Ovary (tissue), 10 donors: ENCODE measurements at places on chromosomes 3 and 15. TPM values are rescaled to one million over a fixed set of nuclear protein-coding genes. Genes with fewer than 3 reads are reported as not detected.

- H3K27ac ChIP-seq: no peak overlapping the region
- no peaks in the 10 kb centered on the region for H3K36me3 ChIP-seq
- no peaks in the 10 kb centered on the region for H3K27me3 ChIP-seq
- H3K4me3 ChIP-seq: no peak overlapping the region
- no peak for DNase-seq
- H3K4me1 ChIP-seq: no peaks in the 10 kb centered on the region
These were observed 29.5 kb downstream of the APBA2 start for GRCh38 chr15:28915041-28915810.

GRCh38 chr3:158649791-158650190 is 5.5 kb downstream of the GFM1 start:
- no peaks in the 10 kb centered on the region for H3K4me1 ChIP-seq
- no peak for DNase-seq
- H3K27me3 ChIP-seq: no peaks in the 10 kb centered on the region
- H3K27ac ChIP-seq: no peak overlapping the region
- no peak overlapping the region for H3K4me3 ChIP-seq

GRCh38 chr3:162007722-162008121 is 511.1 kb downstream of the OTOL1 start:
- H3K36me3 ChIP-seq: no peaks in the 10 kb centered on the region
- DNase-seq: no peak
- no peaks in the 10 kb centered on the region for H3K4me1 ChIP-seq
- no peak overlapping the region for H3K27ac ChIP-seq
- H3K27me3 ChIP-seq: no peaks in the 10 kb centered on the region

DNA sequence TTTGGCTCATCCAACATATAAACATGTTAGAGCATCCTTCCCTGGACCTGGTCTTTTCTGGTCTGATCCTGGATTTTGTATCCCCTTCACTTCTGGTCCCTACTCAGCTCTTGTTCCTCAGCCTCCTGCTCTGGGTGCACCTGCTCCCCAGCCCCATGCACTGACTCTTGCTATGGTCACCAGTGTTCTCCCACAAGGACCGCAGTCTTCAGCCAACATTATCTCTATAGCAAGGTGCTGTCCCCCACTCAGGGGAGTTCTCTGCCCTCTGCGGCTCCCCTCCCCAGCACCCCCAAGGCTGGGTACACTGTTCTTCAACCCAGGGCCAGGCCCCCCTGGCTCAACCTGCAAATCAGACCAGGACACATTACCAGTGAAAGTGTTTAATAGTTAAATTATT is 80.2 kb downstream of the SEC22A start:
- H3K4me1 ChIP-seq: peaks cover 2% of the 10 kb centered on the region
- H3K27ac ChIP-seq: no peak overlapping the region
- H3K27me3 ChIP-seq: no peaks in the 10 kb centered on the region
- H3K4me3 ChIP-seq: no peak overlapping the region

DNA sequence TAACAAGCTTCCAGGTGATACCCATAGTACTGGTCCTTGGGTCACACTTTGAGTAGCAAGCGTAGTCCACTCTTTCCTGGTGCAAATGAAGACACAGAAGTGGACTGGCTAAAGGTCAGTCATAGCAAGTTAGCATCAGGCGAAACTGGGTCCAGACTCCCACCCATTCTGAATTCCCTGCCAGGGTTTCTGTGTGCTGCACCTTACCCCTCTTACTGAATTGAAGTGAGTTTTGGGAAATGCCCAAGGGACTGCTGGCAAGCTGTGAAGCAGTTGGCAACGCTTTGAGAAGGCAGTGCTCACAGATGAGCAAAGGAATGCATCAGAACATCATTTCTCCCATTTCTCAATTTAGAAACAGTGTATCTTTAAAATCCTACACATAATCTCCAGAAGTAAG is 1.8 kb upstream of the LSG1 start:
- no peak for DNase-seq
- H3K27ac ChIP-seq: no peak overlapping the region
- peaks cover 4% of the 10 kb centered on the region for H3K4me1 ChIP-seq

- no peaks in the 10 kb centered on the region for H3K27me3 ChIP-seq
- no peaks in the 10 kb centered on the region for H3K36me3 ChIP-seq
- H3K27ac ChIP-seq: no peak overlapping the region
- no peak for DNase-seq
- peaks cover 4% of the 10 kb centered on the region for H3K4me1 ChIP-seq
These were observed 213.1 kb downstream of the FGF12 start for GRCh38 chr3:192514081-192514753.

GRCh38 chr3:32238453-32239306 is at the start of gene CMTM8:
Gene CMTM8 (plus strand): TSS chr3:32238680. CDS start chr3:32238973, 293 bp downstream.
- H3K4me1 ChIP-seq: peaks cover 1% of the 10 kb centered on the region
- no peak within 1 kb of the TSS for H3K27ac ChIP-seq
- H3K27me3 ChIP-seq: no peaks in the 10 kb centered on the region
- H3K4me3 ChIP-seq: peak within 1 kb of the TSS; percentile 44
- DNase-seq: no peak

- no peaks in the 10 kb centered on the region for H3K36me3 ChIP-seq
- H3K27me3 ChIP-seq: no peaks in the 10 kb centered on the region
- H3K4me3 ChIP-seq: no peak overlapping the region
- H3K27ac ChIP-seq: no peak overlapping the region
These were observed 42.2 kb downstream of the CLDN18 start for GRCh38 chr3:138051947-138052802.

GRCh38 chr15:57377478-57377847 is 1.2 kb downstream of the CGNL1 start:
- no peaks in the 10 kb centered on the region for H3K36me3 ChIP-seq
- H3K4me1 ChIP-seq: peaks cover 7% of the 10 kb centered on the region
- no peak overlapping the region for H3K27ac ChIP-seq
- no peaks in the 10 kb centered on the region for H3K27me3 ChIP-seq
- peak overlapping the region; percentile 87 for H3K4me3 ChIP-seq

DNA sequence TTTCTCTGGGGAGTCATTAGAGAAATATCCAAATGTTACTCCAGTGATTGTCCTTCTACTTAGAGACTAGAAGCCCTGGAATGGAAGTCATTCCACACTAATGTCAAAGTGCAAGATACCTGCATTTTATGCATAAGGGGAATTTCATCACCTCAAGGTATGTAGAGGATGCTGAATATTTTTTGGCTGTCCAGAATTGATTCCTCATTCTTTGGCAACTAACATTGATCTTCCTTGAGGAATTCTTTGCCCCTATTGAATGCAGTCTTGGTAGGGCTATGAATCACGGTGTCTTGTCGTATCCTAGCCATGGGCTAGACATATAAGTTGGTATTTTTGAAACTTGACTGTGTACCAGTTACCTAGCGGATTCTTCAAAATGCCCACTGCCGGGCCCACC is 271.1 kb downstream of the CNTN3 start:
- H3K27ac ChIP-seq: no peak overlapping the region
- no peak overlapping the region for H3K4me3 ChIP-seq
- no peaks in the 10 kb centered on the region for H3K4me1 ChIP-seq
- H3K27me3 ChIP-seq: no peaks in the 10 kb centered on the region

GRCh38 chr3:143668924-143669790 is 179.1 kb downstream of the SLC9A9 start:
- H3K27me3 ChIP-seq: no peaks in the 10 kb centered on the region
- H3K4me1 ChIP-seq: no peaks in the 10 kb centered on the region
- no peak overlapping the region for H3K27ac ChIP-seq
- no peak for DNase-seq

- DNase-seq: no peak
- peaks cover 1% of the 10 kb centered on the region for H3K4me1 ChIP-seq
- H3K36me3 ChIP-seq: no peaks in the 10 kb centered on the region
- H3K27ac ChIP-seq: no peak overlapping the region
- H3K27me3 ChIP-seq: no peaks in the 10 kb centered on the region
These were observed 160.5 kb upstream of the CHRNA7 start for GRCh38 chr15:31869686-31870307.

GRCh38 chr3:195769551-195769950 is 42.2 kb downstream of the MUC4 start:
- no peak overlapping the region for H3K27ac ChIP-seq
- H3K4me1 ChIP-seq: no peaks in the 10 kb centered on the region
- no peak overlapping the region for H3K4me3 ChIP-seq
- no peaks in the 10 kb centered on the region for H3K36me3 ChIP-seq
- DNase-seq: no peak

- H3K4me1 ChIP-seq: no peaks in the 10 kb centered on the region
- H3K4me3 ChIP-seq: no peak overlapping the region
- DNase-seq: no peak
These were observed 12.2 kb downstream of the RNF123 start for GRCh38 chr3:49701388-49702077.

DNA sequence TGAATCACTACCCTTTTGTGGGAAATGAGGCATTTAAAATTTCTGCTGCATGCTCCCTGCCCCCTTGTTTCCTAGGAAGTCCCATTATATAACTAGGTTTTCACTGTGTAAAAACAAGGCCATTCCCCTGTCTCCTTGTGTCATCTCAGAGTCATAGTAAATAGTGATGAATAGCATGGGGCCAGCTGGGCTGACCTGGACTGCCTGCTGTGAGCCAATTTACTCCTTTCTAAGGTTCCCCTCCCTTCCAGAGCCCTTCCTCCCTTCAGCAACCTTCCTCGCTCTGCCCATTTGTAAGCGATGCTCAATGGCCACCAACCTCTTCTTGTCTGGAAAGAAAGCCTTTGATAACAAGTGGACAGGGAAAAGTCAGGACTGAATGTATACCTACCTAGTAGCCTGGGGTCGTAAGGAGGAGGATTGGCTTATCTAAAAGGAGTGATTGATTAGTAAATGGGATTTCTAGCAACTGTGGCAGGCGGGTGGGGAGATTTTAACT is 11.7 kb downstream of the ITGA11 start:
- no peaks in the 10 kb centered on the region for H3K27me3 ChIP-seq
- H3K4me3 ChIP-seq: no peak overlapping the region
- DNase-seq: no peak
- H3K27ac ChIP-seq: no peak overlapping the region

- no peaks in the 10 kb centered on the region for H3K36me3 ChIP-seq
- H3K4me1 ChIP-seq: no peaks in the 10 kb centered on the region
- H3K27ac ChIP-seq: no peak overlapping the region
- no peak overlapping the region for H3K4me3 ChIP-seq
- no peak for DNase-seq
- H3K27me3 ChIP-seq: no peaks in the 10 kb centered on the region
These were observed 23.6 kb upstream of the CAV3 start for GRCh38 chr3:8709801-8710507.

- no peak overlapping the region for H3K27ac ChIP-seq
- no peak overlapping the region for H3K4me3 ChIP-seq
- H3K27me3 ChIP-seq: no peaks in the 10 kb centered on the region
- H3K4me1 ChIP-seq: no peaks in the 10 kb centered on the region
These were observed 24.7 kb downstream of the XPC start for GRCh38 chr3:14153663-14154062.

DNA sequence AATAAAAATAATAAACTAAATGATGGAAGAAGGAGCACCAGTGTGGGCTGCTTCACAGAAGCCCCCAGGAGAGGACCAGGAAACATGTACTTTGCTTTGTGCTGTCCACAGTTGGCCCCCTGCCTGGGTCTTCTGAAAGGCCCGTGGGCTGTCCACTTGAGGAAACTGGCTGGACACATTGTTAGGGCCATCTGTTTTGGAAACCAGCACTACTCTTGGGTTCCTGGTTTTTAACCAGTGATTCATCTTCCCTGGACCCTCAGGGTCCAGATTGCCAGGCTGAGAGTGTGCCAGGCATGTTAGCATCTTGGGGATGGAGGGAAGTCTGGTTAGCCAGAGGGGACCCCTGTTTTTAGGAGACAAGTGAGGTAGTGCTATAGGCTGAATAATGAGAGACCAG is 297.2 kb upstream of the C2CD4B start:
- H3K27ac ChIP-seq: no peak overlapping the region
- H3K4me3 ChIP-seq: no peak overlapping the region
- peaks cover 1% of the 10 kb centered on the region for H3K4me1 ChIP-seq
- no peak for DNase-seq
- no peaks in the 10 kb centered on the region for H3K36me3 ChIP-seq
- no peaks in the 10 kb centered on the region for H3K27me3 ChIP-seq

DNA sequence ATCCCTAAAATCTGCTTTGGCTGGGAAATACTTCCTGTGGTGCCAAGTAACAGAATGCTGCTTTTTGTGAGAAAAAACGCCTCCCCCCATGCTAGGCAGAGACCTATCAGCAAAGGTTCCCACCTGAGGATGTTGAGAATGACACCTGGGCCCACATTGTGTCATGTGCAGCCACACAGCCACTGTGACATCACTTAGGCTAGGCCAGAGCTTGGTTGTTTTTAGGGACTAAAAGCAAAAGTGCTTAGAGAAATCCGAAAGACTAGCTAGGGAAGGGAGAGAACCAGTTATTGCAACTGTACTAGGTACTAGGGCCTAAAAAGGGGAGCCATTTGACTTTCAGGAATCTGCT is 6.2 kb downstream of the ZDHHC3 start:
- H3K36me3 ChIP-seq: no peaks in the 10 kb centered on the region
- DNase-seq: no peak
- peaks cover 5% of the 10 kb centered on the region for H3K4me1 ChIP-seq
- H3K4me3 ChIP-seq: no peak overlapping the region
- no peaks in the 10 kb centered on the region for H3K27me3 ChIP-seq
- H3K27ac ChIP-seq: no peak overlapping the region

DNA sequence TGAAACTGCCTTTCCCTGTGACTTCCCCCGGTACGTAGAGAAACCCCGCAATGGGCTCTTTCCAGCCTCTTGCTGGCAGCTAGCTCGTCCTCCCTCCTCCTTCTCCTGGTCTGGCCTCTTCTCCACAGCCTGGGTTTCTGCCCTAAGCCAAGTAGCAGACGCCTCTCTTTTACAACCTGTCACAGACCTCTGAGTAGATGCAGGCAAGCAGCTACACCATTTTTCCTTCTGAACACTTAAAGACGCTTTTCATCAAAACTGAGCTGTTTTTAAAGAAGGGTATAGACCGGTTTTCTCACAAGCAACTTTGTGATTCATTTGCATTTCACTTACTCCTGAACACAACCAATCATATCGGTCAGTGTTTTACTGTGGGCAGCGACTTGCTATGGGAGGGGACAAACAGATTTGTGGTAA is 32.0 kb downstream of the ADAMTSL3 start:
- no peak overlapping the region for H3K27ac ChIP-seq
- DNase-seq: no peak
- H3K4me1 ChIP-seq: no peaks in the 10 kb centered on the region
- no peaks in the 10 kb centered on the region for H3K27me3 ChIP-seq
- H3K36me3 ChIP-seq: no peaks in the 10 kb centered on the region

DNA sequence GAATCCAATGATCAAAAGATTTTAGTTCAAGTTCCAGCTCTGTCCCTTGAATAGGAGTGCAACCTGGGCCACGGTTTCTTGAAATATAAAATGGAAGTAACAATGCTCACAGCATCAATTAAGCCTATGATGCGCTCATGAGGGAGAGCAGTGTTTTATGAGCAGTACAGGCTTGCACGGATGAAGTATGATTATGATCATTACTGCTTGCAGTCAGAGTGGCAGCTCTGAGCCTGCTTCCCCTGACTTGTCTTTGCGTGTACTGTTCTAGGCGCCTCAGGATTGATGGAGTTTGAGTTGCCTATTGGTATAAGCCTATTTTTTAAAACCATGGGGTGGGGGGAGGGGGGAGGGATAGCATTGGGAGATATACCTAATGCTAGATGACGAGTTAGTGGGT is 37.0 kb downstream of the ITGB5 start:
- no peak overlapping the region for H3K27ac ChIP-seq
- H3K4me1 ChIP-seq: peaks cover 2% of the 10 kb centered on the region
- no peak overlapping the region for H3K4me3 ChIP-seq

- H3K27me3 ChIP-seq: no peaks in the 10 kb centered on the region
- DNase-seq: peak; percentile 63
- H3K36me3 ChIP-seq: no peaks in the 10 kb centered on the region
These were observed 11.1 kb downstream of the ALPK3 start for GRCh38 chr15:84828086-84828908.

Gene TMEM212
- not detected for total RNA-seq

Gene DPH6
- 25.8 TPM for total RNA-seq

Gene LNP1
- 4.4 TPM for total RNA-seq

Gene ANKRD34C
- not detected for total RNA-seq

Gene GABRR3
- total RNA-seq: not detected

Gene PRR23C
- total RNA-seq: not detected

Gene RFTN1
- total RNA-seq: 52.4 TPM

Gene DAPK2
- 2.0 TPM for total RNA-seq

Gene CHRNB4
- 0.15 TPM for total RNA-seq

Gene CCDC39
- total RNA-seq: 1.7 TPM

Gene POU1F1
- not detected for total RNA-seq
